Spleen (tissue), 13 donors: ENCODE measurements at places on chromosomes 12 and 14. TPM values are rescaled to one million over a fixed set of nuclear protein-coding genes. Genes with fewer than 3 reads are reported as not detected.
A peak's percentile ranks its signal among the peaks of the same experiment; 100 is the strongest.

DNA sequence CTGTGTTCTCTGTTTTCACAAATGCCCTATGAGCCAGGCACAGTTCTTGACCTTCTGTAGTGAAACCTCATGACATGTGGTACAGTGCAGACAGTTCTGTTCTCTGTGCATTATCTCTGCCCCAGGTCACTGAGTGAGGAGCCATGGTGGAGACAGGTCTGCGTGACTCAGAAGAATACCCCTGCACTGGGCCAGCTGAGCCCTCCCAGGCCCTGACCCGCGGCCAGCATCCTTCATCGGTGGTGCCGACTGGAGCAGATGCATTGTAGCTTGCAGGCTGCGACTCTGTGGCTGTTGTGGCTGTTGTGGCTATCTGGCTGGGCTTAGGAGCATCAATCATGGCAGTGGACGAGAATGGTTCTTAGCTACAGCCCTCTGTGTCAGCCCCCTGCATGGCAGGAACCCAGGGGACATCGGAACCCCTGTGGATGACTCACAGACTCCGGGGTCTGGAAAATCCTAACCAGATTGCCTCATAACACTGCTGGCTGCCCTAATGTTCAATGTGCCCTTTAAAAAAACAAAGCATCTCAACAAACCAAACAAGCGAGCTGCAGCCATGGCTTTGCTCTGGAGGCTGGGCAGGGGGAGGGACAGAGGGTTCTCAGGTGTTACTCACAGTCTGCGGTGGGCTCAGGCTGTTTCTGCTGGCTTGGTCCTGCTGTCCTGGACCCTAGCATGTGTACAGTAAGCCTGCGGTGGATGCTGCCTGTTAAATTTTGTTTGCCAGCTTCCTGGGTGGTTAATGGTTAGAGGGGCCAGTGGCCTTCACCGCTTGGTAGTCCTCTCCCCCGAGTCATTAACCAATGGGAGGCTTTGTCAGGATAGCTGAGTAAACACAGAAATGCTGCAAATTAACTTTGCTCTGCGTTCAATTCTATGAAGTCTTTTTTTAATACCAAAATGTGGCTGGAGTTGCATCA lies at the start of gene SERPINA6:
Gene SERPINA6, minus strand, starts transcription at position 689 of the 923 bp plus-strand sequence. CDS start 8,688 bp downstream, outside the sequence.
- H3K4me1 ChIP-seq = no peaks in the 10 kb centered on the region
- no peaks in the 10 kb centered on the region for H3K27me3 ChIP-seq

GRCh38 chr14:20632831-20633691 lies 8.4 kb downstream of the OR6S1 start:
- peaks cover 21% of the 10 kb centered on the region for H3K4me1 ChIP-seq
- H3K36me3 ChIP-seq = no peaks in the 10 kb centered on the region
- H3K27me3 ChIP-seq = peaks cover 79% of the 10 kb centered on the region
- H3K27ac ChIP-seq = no peak overlapping the region
- DNase-seq = peak; percentile 67
- peak overlapping the region; percentile 36 for H3K4me3 ChIP-seq

Gene MYF5
- not detected for total RNA-seq

Gene KRT6A
- not detected for total RNA-seq

Gene TMEM229B
- 20.1 TPM for total RNA-seq

DNA sequence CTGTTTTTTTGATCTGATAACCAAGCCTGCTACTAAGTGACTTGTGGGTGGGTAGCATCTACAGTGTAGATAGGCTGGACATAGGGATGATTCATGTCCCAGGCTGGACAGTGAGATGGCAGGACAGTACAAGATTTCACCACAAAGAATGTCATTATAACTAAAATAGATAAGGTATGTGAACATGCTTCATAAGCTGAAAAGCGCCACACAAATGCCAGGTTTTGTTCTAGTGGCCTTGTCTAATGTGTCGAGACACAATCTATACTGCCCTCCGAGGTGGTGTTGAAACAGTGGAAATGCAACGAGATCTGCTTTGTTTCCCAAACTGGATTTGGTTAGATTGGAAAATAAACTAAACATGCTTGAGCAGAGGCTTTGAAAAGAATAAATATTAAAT lies 4.4 kb downstream of the LGALS3 start:
- H3K27ac ChIP-seq = no peak overlapping the region
- no peaks in the 10 kb centered on the region for H3K36me3 ChIP-seq
- H3K27me3 ChIP-seq = peaks cover 16% of the 10 kb centered on the region
- no peak overlapping the region for H3K4me3 ChIP-seq
- no peak for DNase-seq
- peaks cover 29% of the 10 kb centered on the region for H3K4me1 ChIP-seq

Gene MGP
- 65.5 TPM for total RNA-seq

- H3K27me3 ChIP-seq = no peaks in the 10 kb centered on the region
- no peak overlapping the region for H3K27ac ChIP-seq
- H3K4me1 ChIP-seq = peaks cover 57% of the 10 kb centered on the region
- H3K4me3 ChIP-seq = no peak overlapping the region
These were observed 47.4 kb downstream of the FOXN3 start for GRCh38 chr14:89369656-89370055.
